ENCODE measurements at places on chromosomes 4 and X. TPM values are rescaled to one million over a fixed set of nuclear protein-coding genes. Genes with fewer than 3 reads are reported as not detected.

The SHROOM3 gene
- 9.8 TPM for total RNA-seq

The C4orf51 gene
- not detected for total RNA-seq

The SSX4B gene
- total RNA-seq: not detected

The TRAM1L1 gene
- total RNA-seq: 28.9 TPM

The NDST3 gene
- 39.1 TPM for total RNA-seq

The RASSF6 gene
- under 0.01 TPM for total RNA-seq

The MAGEB17 gene
- total RNA-seq: not detected

The HTN1 gene
- not detected for total RNA-seq

The RASGEF1B gene
- total RNA-seq: 48.1 TPM

The RS1 gene
- not detected for total RNA-seq

The MAGEA12 gene
- total RNA-seq: not detected

The JAKMIP1 gene
- total RNA-seq: 28.9 TPM

The RNF150 gene
- total RNA-seq: 28.5 TPM

Data from frontal cortex (tissue), 4 donors.